ENCODE measurements at places on chromosomes 7 and 10.

DNA sequence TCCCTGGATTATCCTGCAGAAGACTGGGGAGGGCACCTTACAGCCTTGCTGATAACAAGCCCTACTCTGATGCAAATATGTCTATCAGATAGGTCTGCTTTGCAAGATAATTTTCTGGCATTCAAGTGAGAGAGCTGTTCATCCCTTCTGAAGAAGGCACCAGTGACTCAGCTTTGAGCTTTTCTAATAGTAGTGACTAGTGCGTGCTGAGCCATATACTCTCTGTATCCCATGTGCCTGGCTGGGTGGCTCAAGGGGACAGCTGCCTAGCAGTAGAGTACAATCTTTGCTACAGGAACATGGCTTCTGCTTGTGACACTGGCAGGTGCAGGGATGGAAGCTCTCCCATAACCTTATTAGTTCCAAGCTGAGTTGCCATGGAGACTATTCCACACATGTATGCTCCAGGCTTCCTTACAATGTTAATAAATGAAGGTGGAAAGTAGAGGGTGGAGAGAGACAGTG lies 35.0 kb upstream of the ABCB4 start:
- no peak for DNase-seq

DNA sequence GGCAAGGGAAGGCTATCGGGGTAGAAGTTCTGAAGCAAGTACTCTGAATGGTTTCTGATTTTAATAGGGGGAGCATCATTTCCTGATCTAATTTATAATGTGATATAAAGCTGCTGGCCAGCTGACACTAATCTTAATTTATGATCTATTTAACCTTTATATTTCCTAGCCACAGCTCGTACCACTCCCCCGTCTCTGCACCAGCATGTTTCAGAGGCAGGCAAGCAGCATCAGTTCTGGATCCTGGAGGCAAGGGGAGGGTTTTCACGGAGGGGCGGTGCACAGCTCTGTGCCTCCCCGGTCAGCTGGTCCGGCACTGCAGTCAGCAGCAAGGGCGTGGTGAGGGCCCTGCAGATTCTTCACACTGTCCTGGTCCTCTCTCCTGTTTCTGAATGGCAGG lies 30.0 kb downstream of the MGMT start:
- DNase-seq = no peak

- DNase-seq = no peak
These were observed 21.3 kb downstream of the SDHAF3 start for GRCh38 chr7:97138830-97139229.

GRCh38 chr10:68957284-68957615 lies 1.3 kb downstream of the DDX21 start:
- no peak for DNase-seq

DNA sequence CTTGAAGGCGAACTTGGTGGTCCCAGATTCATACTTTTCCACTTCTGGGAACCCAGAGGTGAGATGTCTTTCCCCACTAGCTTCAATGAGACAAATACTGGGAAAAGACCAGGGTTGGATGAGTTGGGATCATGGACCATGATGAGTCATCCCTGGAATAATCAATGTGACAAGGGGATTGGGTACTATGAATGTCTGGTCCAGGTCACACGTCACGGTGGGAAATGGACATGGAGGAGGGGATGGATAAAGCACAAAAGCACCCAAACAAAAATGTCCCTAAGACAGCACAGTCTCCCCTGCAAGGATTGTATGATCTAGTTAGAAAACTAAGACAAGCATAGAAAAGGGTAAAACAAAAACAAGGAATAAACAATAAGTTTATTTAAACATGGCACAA lies 12.4 kb upstream of the SORBS1 start:
- DNase-seq = no peak

- no peak for DNase-seq
These were observed 22.3 kb downstream of the AGK start for GRCh38 chr7:141573511-141573910.

GRCh38 chr10:8352171-8353075 lies 297.9 kb downstream of the GATA3 start:
- DNase-seq = no peak

- DNase-seq = no peak
These were observed 61.4 kb upstream of the PPP1R3C start for GRCh38 chr10:91694170-91694794.

DNA sequence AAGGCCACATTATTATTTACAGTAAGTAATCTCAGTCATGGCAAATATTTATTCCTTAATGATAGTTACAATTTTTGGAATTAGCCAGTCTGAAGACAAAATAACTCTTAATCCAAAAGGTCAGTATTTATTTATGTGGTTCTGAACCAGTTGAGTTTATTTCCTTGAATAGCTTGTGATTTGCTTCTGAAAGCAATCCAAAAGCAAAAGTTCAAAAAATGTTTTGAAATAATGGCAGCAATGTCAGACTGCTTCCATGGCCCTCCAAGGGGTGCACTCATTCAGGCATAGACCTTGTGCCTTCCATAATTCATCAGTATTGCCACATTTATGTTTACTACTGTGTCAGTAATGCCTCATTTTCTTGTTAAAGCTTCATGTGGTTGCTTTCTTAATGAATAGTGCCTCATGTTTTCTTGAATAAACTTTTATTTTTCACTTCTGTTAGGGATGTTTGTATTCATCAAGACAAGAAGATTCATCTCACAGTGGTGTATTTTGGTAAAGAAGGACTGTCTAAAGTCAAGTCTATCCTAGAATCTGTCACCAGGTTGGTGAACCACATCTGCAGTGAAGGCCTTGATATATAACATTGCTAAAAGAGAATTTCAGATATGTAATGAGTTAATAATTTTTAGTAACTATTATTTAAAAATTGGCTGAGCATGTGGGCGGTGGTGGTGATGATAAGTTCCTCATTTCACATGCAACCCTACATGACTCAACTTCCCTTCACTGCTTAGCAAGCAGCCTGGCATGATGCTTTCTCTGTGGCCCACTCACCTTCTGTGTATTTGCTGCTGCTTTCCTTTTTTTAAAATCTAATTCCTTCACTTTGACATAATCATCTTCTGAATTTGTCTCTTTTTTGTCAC lies 22.0 kb downstream of the CSGALNACT2 start:
- no peak for DNase-seq

GRCh38 chr7:115356139-115356746 lies 434.3 kb downstream of the MDFIC start:
- DNase-seq = peak; percentile 7

DNA sequence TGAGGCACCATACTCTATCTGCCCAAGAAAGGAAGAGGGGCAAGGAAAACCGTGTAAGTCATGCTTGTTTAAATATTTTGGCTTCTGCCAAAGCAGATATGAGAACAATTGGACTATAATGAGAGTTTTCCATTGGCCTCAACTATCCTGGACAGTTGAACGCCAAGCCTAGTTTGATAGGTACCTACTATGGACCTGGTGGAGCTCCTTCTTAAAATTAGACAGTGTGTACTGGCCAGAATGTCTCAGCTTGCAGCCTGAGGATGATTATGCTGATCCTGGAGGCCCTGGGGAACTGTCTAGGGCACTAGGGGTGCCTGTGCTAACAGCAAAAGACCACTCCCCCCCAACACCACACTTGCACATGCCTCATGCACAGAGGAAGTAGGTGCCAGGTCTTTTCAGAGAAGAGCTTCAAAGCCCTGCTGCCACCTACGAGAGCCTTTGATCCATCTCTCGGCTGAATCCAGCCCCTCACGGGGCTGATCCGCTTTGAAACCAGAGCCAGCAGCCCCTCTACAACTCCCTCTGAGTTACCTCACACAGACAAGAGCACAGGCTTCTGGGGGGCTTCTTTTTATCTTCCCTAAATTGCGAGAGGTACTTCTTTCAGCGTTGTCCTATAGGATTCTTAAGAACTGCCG lies 473.8 kb upstream of the GALNT17 start:
- DNase-seq = no peak

DNA sequence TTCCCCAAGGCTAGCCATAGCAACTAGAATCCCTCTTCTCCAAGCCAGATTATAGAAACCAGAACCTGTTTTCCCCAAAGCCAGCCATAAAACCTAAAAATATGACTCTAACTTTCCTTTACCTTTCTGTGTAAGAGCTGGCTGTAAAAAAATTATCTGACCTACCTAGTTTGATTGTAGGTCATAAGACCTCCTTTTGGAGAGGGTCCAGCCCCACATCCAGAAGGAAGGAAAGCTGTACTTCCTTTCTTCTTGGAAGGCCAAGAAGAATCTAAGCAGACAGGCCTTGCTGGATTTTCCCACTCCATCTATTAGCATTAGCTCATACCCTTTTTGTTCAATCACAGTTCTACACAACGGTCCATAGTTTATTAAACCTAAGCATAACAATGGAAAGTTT lies 1006.3 kb downstream of the SORCS3 start:
- no peak for DNase-seq

- DNase-seq = no peak
These were observed 39.4 kb upstream of the DAGLB start for GRCh38 chr7:6487184-6487545.

DNA sequence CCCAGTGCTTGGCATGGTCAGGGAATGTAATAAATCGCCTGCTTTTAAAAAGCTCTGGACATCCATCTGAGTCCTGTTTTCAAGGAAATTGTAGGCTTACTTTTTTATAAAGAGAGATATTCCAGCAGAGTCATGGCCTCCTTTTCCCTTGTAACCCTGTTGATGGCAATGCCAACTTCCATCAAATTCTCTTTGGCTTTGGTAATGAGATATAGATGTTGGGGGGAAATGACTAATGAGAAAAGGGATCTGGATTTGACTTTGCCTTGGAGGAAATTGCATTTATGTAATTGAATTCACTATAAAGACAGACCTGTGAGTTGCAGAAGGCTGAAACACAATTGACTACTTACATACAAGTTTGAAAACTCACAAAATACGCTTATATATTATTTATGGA lies 347.5 kb downstream of the GPR158 start:
- no peak for DNase-seq

GRCh38 chr7:131096267-131096927 lies 231.3 kb upstream of the MKLN1 start:
- no peak for DNase-seq

- no peak for DNase-seq
These were observed 22.3 kb downstream of the CALML3 start for GRCh38 chr10:5546891-5547680.

DNA sequence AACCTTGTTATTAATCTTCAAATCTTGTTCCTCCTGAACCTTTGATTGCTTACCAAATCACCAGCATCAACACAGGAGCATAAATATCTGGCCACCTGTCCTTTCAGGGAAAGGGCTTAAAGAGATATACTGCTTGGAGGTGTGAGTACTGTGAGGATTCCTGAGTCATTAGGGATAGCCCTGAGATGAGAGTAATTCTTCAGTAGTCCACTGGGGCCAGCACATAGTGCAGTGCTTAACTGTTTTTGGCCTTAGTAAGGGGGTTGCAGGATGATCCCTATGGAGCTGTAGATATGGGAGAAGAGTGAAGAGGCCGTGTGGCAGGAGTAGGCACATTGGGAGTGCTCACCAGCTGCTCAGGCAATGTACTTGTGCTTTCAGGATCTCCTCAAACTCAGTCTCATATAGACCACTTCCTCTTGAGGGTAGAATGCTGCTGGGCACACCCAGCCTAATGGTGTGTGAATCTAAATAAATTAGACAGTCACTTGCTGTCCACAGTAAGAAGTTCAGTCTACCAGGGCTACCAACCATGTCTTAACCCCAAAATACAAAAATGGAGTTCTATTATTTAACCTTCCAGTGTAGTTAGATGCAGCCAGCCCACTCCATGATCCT lies 26.5 kb upstream of the GPR141 start:
- no peak for DNase-seq

DNA sequence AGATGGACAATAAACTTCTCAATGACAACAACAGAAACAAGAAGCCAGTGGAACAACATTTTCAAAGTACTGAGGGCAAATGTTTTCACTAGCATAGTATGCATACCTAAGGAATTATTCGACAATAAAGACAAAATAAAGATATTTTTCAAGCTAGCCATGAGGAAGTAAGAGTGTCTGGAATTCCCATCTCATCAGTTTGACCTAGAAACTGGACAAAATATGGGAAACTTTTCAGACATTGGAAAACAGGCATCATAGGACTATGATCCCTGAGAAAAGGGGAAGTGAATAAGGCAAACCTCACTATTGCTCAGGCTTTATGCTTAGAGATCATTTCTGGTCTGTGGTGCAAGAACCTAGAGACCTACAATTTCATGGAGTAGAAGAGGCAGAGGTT lies 86.3 kb downstream of the OAT start:
- no peak for DNase-seq

DNA sequence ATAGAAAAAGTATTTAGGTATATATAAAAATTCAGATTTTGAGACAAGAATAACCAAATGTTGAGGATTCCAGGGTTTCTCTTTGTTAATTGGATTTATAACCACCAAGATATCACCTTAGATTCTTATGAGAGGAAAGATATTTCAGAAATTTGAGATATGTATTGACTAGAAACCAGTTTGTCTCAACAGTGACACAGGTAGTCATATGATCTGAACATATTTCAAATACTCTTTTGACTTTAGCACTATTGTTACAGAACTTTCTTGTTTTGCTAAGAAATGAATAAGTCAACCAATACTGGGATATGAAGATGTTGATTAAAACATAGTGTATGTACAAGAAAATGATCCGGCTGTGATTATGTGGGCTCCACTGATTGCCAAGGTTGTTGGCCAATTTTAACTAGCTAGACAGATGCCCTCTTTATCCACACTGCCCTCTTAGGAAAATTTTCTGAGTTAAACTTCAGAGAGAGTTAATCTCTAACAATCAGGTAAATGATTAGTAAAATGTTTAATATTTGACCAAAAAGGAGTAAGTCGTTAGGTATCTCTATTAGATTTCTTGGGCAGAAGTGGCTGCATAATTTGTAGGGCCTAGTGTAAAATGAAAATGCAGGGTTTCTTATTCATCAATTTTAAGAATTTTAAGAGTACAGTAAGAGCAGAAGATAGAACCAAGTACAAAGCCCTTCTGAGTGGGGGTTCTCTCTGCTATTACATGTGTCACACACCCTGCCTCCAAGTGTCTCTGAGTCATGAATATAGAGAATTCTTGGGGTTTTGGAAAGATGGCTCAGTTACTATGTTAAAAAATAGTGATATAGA lies 376.0 kb downstream of the TFEC start:
- DNase-seq = no peak

DNA sequence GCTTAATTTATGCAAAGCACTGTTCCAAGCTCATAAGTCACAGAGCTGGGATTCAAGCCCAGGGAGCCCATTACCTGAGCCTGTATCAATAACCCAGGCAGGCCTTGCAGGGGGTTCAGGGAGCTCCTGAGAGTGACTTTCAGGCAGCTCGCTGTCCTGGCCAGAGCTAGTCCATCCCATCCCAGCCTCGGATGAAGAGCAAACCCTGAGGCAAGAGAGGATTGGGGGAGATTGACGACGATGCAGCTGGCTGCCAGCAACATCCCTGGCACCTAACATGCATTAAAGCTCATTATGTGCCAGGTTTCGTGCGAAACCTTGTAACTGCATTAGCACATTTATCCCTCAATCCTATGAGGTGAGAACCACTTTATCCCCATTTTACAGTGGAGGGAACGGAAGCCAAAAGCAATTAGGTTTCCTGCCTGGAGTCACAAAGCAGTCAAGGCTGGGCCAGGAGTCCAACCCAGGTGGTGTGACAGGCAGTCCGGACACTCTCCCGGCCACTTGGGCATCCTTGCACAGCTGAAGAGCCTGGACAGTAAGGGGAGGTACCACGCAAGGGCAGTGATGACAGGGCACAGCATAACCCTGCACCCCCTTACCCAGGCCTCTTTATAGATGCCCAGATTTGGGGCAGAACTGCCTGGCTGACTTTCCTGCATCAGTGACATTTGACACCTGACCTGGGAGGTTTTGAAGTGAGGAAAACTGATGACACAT lies 129.8 kb upstream of the CHST15 start:
- DNase-seq = no peak

- DNase-seq = no peak
These were observed 8.0 kb upstream of the IL6 start for GRCh38 chr7:22718911-22719420.
